ENCODE measurements at places on chromosomes 6 and 20. TPM values are rescaled to one million over a fixed set of nuclear protein-coding genes. Genes with fewer than 3 reads are reported as not detected.

CYP24A1 gene
- total RNA-seq: not detected

ZFP57 gene
- total RNA-seq: not detected

EPHA7 gene
- not detected for total RNA-seq

MTFR2 gene
- total RNA-seq: 0.72 TPM

OARD1 gene
- 2.3 TPM for total RNA-seq

TRIM31 gene
- not detected for total RNA-seq

NMBR gene
- total RNA-seq: not detected

Data from IMR-90 (cell line).